ENCODE measurements at places on chromosomes 7 and 10. TPM values are rescaled to one million over a fixed set of nuclear protein-coding genes. Genes with fewer than 3 reads are reported as not detected.

- H3K27ac ChIP-seq = no peak overlapping the region
- H3K36me3 ChIP-seq = no peaks in the 10 kb centered on the region
- no peak overlapping the region for H3K4me3 ChIP-seq
- DNase-seq = no peak
Measured at GRCh38 chr10:60762554-60762953, 15.7 kb upstream of the CDK1 start.

DNA sequence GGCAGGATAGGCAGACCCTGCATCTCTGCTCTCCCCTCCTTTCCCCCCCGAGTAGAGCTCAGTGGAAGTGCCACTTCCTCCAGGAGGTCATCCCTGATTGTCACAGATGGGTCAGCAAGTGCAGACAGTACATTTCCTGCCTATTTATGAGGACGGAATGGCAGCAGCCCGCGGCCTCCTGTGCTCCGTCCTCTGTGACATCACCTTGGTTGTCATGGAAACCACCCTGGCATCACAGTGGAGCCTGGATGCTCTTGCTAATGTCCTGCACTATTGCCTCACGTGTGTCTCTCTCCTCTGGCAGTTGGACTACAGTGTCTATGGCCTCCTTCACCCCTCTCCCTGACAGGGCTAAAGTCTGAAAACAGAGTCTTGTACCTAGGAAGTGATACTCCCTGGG, 148.6 kb downstream of the SH3PXD2A start:
- no peaks in the 10 kb centered on the region for H3K27me3 ChIP-seq
- no peaks in the 10 kb centered on the region for H3K4me1 ChIP-seq
- no peak for DNase-seq
- no peak overlapping the region for H3K4me3 ChIP-seq

GRCh38 chr10:87664276-87664701, 4.6 kb downstream of the PAPSS2 start:
- no peak for DNase-seq
- H3K4me1 ChIP-seq = no peaks in the 10 kb centered on the region
- H3K36me3 ChIP-seq = no peaks in the 10 kb centered on the region
- no peak overlapping the region for H3K27ac ChIP-seq

- H3K4me3 ChIP-seq = no peak overlapping the region
- H3K27ac ChIP-seq = no peak overlapping the region
- H3K36me3 ChIP-seq = peaks cover 5% of the 10 kb centered on the region
- H3K27me3 ChIP-seq = no peaks in the 10 kb centered on the region
- no peak for DNase-seq
Measured at GRCh38 chr10:127370601-127371000, 174.2 kb upstream of the INSYN2A start.

The DPP6 gene
- polyA plus RNA-seq = not detected

DNA sequence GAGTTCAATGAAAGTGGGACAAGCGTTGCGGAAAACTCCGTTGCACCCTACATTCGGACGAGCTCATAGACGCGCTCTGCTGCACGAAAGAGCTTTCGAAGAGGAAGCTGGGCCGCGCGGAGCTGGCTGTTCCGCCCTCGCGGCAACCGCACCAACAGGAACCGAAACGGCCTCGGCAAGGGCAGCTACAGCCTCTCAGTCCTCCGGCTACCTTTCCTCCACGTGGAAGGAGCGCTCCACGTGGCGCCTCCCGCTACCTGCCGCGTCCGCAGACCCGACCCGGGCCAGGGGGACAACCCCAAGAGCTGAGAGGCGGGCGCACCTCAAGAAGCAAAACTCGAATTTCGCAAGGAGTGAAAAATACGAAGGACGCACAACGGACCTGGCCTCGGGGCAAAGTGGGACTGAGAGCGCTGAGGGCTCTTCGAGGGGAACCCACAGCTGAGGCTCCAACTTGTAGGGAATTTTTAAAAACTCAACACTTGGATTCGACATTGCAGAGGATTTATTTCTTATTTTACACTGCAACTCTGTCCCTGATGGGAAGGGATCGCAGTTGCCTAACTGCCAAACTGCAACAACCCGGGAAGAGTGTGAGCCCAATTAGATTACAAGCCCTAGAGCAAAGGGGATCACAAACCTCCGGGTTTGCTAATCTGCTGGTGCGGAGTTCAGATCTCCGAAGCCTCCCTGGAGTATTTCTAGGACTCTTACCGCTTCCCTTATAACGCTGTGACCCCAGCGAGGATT, 1.4 kb downstream of the HPSE2 start:
- DNase-seq = peak; percentile 86
- H3K4me1 ChIP-seq = no peaks in the 10 kb centered on the region
- H3K27ac ChIP-seq = peak overlapping the region; percentile 53
- no peaks in the 10 kb centered on the region for H3K36me3 ChIP-seq
- H3K4me3 ChIP-seq = peak overlapping the region; percentile 27
- H3K27me3 ChIP-seq = no peaks in the 10 kb centered on the region

- no peaks in the 10 kb centered on the region for H3K27me3 ChIP-seq
- no peaks in the 10 kb centered on the region for H3K36me3 ChIP-seq
- no peak overlapping the region for H3K4me3 ChIP-seq
- no peak for DNase-seq
Measured at GRCh38 chr7:122919643-122920181, 33.5 kb upstream of the CADPS2 start.

DNA sequence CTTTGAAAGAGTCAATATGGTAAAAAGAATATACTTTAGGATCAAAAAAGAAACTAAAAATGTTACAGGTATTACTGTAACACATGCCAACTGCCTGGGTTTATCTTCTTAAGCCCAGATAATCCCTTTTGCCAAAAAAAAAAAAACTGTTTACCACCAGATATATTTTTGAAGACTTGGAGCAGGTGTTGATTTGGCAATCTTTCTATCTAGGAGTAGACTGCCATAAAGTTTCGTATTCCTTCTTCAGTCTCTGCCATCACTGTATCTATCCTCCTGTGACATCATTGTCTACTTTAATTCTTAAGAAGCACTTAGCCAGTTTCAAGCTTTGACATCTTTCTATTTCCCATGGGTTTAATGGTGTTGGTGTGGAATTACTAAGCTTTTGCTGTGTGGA, 161.0 kb downstream of the ST7 start:
- DNase-seq = no peak
- H3K27me3 ChIP-seq = no peaks in the 10 kb centered on the region
- H3K27ac ChIP-seq = no peak overlapping the region
- no peaks in the 10 kb centered on the region for H3K36me3 ChIP-seq
- no peak overlapping the region for H3K4me3 ChIP-seq

DNA sequence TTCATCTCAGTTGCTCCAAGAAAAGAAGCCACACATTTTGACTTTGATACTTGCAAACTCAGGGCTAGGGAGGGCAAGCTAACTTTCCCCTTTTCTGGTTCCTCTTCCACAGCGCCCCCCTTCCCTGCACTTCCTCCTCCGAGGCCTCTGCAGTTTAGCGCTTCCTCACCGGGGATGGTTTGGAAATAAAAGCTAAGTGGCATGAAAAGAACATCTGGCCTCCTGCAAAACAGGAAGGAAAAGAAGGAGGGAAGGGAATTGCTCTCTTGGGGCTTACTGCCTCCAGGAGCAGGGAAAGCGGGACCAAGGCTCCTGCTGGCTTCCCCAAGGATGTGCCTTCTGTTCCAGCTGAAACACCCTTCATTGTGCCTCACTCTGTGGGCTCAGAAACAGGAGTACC, 42.3 kb downstream of the PRKCQ start:
- no peaks in the 10 kb centered on the region for H3K4me1 ChIP-seq
- no peak overlapping the region for H3K4me3 ChIP-seq
- peak; percentile 74 for DNase-seq
- no peaks in the 10 kb centered on the region for H3K36me3 ChIP-seq
- H3K27ac ChIP-seq = no peak overlapping the region

DNA sequence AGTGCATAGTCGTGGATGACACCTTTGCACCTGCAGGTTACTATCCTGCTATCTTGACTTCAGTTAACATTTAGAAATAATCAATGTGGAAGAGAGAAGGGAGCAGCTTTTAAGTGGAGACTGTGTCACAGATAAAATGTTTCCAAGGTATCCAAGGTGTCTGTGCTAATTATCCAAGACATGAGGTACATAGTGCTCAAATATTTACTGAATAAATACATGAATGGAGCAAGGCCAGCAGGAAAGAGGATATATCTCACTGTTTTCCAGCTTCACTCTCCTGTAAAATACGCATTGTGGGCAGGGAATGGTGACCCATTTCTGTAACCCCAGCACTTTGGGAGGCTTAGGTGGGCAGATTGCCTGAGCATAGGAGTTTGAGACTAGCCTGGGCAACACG, 552.4 kb downstream of the PHTF2 start:
- no peak overlapping the region for H3K4me3 ChIP-seq
- H3K27me3 ChIP-seq = no peaks in the 10 kb centered on the region
- H3K36me3 ChIP-seq = no peaks in the 10 kb centered on the region
- no peaks in the 10 kb centered on the region for H3K4me1 ChIP-seq
- H3K27ac ChIP-seq = no peak overlapping the region
- no peak for DNase-seq

- no peak overlapping the region for H3K4me3 ChIP-seq
- H3K27me3 ChIP-seq = no peaks in the 10 kb centered on the region
- H3K4me1 ChIP-seq = no peaks in the 10 kb centered on the region
Measured at GRCh38 chr7:14855033-14855794, 47.3 kb downstream of the DGKB start.

The TRPV5 gene
- not detected for polyA plus RNA-seq

DNA sequence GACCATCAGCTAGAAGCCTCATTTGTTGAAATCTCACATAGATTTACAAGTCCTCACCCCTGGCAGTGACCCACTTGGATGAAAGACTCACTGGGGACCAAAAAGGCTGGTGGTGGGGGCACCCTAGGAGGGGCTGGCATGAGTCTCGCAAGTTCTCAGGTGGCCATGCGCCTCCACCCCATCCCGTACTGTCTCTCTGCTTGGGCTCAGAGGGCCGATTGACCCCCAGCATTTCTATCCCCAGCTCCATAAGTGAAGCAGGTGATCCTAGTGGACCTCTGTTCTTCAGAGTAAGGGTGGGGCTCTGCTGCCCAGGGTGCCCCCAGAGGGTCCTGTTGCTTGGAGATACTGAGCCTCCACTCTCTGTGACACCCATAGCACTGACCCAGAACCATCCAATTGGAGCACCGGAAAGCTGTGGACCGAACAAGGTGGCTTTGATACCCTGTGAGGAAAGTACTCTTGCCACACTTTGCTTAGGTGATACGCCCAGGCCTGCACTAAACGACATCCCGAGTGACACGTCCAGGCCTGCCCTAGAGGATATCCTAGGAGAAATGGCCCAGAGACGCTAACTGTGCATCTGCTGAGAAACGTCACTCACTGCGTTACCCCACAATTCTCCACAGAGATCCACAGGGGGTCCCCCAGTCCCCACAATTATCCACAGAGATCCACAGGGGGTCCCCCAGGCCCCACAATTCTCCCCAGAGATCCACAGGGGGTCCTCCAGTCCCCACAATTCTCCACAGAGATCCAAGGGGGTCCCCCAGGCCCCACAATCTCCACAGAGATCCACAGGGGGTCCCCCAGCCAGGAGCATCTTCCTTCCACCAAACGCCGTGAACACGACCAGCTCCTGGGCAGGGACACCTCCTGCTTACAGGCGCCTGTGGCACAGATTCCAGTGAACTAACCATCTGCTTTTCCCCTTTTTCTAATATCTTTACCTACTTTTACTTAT, 262.9 kb downstream of the PTPRN2 start:
- H3K27ac ChIP-seq = no peak overlapping the region
- no peak for DNase-seq
- no peak overlapping the region for H3K4me3 ChIP-seq
- H3K36me3 ChIP-seq = no peaks in the 10 kb centered on the region

The STEAP1 gene
- polyA plus RNA-seq = 7.8 TPM

DNA sequence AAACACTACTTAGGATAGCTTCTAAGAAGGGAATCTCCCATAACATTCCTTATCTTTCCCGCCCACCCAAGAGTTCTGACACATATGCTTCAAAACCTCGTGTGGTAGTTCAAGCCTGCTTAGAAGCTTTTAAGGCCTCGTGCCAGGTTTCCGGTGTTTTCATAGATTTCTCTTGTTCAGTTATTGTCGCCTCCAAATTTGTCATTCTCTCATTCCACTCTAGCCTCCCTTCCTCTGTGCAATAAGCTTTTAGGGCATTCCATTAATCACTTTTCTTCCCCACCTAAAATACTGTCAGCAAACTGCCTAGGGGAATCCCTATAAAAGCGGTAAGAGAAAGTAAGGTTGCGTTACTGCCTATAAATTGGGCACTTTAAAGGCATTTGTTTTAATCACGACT, 718 bp upstream of the BPGM start:
- H3K27ac ChIP-seq = no peak overlapping the region
- no peak for DNase-seq
- peak overlapping the region; percentile 99 for H3K4me3 ChIP-seq
